Fibroblast of lung (primary cell): ENCODE measurements at places on chromosomes 3 and 15.

DNA sequence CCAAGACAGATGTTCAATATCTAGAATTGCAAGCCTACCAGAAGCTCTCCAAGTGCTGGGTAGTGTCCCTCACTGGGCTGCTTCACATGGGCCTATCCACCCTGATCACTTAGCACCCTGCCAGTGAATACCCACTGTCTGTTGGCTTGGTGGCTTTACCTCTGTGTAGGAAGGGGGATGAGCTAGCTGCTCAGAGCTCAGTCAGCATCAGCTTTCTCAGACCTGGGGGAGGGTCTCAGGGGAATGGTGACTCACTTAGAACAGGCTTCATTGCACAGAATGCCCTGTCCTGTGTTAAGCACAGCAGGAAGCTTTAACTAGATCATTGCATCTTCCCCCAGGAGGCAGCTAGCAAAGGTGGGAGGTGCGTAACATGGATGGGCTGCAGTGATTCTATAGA lies 209.8 kb downstream of the PDCD6IP start:
- H3K4me3 ChIP-seq = no peak overlapping the region
- DNase-seq = peak; percentile 50
- no peak overlapping the region for H3K27ac ChIP-seq
- no peaks in the 10 kb centered on the region for H3K36me3 ChIP-seq

GRCh38 chr3:45100981-45101407 lies 45.2 kb downstream of the CDCP1 start:
- peaks cover 1% of the 10 kb centered on the region for H3K36me3 ChIP-seq
- no peaks in the 10 kb centered on the region for H3K27me3 ChIP-seq
- H3K4me1 ChIP-seq = peaks cover 9% of the 10 kb centered on the region
- no peak overlapping the region for H3K4me3 ChIP-seq

DNA sequence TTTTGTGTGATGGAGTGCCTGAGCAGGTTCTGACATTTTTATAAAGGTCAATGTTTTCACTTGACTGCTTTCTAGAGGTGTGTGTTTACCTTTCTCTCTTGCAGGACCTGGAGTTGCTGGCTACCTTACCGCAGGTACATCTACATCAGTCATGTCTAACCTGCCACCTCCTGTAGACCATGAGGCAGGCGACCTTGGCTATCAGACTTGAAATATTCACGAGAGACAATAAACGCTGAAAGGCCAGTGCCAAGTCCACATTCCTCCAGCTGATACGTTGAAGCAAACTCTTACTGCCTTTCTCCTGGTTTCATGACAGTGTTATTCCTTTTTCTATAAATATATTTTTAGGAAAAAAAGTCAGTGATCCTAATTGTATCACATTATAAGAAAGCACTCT lies 59.0 kb upstream of the ACKR4 start:
- peaks cover 4% of the 10 kb centered on the region for H3K36me3 ChIP-seq
- DNase-seq = no peak
- H3K27ac ChIP-seq = no peak overlapping the region
- peaks cover 21% of the 10 kb centered on the region for H3K4me1 ChIP-seq
- no peak overlapping the region for H3K4me3 ChIP-seq

DNA sequence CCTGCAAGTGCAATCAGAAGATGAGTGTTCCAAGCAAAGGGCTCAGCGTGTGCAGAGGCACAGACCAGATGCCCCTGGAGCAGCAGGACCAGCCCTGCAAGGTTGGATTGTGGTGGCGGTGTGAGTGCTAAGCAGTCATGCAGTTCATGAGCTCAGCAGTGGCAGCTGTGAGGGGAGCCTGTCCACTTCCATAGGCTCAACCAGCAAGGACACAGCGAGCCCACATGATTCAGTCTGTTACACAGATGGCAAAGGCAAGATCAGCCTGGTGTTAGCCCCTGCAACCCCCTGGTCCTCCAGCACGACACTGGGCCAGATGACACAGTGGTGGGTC lies 95.9 kb upstream of the PRR23E start:
- no peaks in the 10 kb centered on the region for H3K4me1 ChIP-seq
- no peak for DNase-seq
- H3K27me3 ChIP-seq = peaks cover 3% of the 10 kb centered on the region
- no peak overlapping the region for H3K4me3 ChIP-seq
- no peaks in the 10 kb centered on the region for H3K36me3 ChIP-seq

DNA sequence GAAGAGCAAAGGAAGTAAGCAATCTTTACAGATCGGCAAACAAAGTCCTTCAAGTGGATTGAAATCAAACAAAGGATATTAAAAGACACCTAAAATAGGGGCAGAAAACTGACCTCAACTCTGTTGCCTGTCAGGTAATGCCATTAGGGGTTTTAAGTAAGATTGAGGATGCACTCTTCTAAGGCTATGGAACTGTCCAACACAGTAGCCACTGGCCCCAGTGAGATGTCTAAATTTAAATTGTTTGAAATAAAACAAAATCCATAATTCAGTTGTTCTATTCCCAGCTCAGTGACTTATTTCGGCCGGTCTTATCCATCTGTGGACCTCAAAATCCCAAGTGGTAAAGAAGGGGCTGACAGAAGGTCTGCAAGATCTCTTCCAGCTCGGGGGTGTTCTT lies 49.5 kb upstream of the LMCD1 start:
- no peak overlapping the region for H3K4me3 ChIP-seq
- H3K36me3 ChIP-seq = no peaks in the 10 kb centered on the region
- H3K27me3 ChIP-seq = no peaks in the 10 kb centered on the region
- H3K4me1 ChIP-seq = peaks cover 16% of the 10 kb centered on the region

GRCh38 chr3:25037049-25037547 lies 391.0 kb upstream of the RARB start:
- DNase-seq = peak; percentile 71
- peak overlapping the region; percentile 6 for H3K27ac ChIP-seq
- peaks cover 12% of the 10 kb centered on the region for H3K4me1 ChIP-seq
- no peaks in the 10 kb centered on the region for H3K27me3 ChIP-seq
